ENCODE measurements at places on chromosomes 3 and 15.
A peak's percentile ranks its signal among the peaks of the same experiment; 100 is the strongest.

DNA sequence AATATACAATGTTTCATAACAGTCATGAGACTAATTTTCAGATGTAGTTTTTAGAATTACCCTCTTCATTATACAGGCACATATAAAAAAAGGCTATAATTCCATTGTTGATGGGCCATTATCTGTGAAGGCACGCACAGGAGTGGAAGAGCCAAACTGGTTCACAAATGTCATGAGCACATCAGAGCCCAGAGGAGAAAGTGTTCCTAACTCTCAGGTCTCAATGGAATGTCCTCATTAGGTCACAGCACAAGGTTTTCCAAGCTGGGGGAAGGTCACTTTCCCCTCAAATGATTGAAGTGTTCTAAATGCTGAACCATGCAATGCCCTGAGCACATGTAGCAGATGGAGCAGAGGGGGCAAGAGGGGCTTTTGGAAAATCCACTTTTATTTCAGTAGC is 41.2 kb downstream of the GJD2 start:
- no peak for DNase-seq

DNA sequence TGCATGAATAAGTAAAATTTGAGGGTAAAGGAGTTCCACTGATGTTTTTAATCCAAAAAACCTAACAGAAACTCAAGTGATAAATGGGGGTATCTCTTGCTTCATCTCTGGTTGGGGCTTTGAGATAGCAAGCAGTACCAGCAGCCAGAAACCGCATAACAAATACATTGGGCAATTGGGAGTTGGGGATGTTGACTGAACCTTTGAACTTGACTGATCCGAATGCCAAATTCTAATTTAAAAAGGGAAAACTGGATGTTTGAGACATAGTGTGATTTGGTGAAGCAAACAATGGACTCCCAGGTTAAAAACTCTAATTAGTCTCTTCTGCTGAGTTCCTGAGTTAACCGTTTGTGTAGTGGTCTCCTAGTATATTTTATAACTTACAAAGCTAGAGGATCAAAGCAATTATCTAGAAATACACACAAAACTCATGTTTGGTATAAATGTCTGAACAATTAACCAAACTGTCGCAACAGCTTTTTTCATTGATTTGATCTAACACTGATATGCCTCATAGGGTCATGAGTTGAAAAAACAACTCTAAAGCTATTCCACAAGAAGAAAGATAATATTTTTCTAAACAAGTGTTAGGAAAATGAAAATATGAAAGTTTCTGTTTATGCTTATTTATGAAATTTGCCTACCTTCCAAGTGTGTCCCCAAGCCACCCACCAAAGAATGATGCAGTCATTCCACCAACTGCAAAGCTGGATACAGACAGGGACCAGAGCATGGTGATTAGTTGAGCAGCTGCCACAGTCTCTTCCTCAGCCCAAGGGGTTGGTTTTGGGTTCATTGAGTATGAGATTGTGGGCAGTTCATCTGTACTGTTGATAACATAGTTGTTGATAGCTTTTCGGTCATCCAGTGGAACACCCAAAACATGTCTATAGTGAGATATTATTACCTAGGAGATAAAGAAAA is 12.4 kb downstream of the SLC2A2 start:
- no peak for DNase-seq

DNA sequence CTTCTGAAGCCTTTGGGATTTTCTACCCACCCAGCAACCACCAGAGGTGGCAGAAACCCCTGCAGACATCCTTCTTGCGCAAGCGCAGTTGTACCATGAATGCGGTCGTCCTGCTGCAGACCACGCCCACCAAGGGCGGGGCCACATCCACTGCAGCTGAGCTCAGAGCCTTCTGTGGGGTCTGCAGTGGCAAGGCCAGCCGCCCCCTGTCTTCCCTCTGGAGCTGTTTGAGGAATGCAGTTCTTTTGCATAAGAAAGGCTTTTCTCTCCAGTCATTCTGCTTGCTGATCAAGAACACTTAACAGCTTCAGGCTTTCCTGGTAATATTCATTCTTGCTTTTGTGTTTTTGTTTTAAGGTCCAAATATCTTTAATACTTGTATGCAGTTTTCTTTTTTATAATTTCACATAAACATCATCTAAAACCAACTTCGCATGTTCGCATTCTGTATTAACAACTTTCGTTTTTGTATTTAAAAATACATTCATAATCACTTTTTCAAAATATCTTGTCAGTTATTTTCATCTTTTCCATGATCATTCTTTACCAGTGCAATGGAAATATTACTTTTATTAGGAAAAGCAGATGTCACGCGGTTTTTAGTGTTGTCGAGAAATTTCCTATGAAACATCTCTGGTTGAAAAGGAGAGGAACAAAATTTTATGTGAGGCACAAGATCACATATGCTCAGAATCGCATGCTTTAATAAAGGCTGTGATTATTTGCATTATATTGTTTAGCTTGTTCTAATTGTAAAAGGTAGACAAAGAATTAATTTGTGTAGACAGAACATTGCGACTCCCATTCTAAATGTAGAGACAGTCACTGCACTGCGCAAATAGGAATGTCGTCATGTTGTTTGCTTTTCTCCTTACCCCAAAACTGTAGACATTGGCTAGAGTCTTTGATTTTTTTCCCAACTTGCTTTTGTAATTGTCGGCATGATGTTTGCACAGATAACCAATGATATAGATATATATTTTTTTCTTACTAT is 98.1 kb upstream of the SNRPN start:
- no peak for DNase-seq

- DNase-seq: no peak
These were observed 71.4 kb upstream of the PSMD6 start for GRCh38 chr3:64094713-64095079.

DNA sequence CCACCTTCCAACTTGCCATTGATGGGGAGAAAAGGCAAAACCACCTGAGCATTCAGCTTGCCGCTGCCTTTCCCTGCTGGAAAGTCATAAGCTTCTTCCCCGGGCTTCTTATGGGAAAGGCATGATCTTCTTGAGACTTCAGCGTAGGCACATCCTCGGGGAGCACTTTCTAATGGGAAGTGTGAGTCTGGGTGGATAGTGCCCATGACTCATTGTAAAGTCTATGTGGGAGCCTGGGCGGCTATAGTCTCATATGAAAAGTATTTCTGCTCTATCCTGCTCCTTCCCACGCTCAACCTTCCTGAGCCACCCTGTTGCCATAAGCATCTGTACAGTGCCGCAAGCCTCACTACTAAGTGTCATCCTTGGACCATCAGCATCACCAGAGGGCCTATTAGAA is 309.9 kb upstream of the THBS1 start:
- peak; percentile 99 for DNase-seq

DNA sequence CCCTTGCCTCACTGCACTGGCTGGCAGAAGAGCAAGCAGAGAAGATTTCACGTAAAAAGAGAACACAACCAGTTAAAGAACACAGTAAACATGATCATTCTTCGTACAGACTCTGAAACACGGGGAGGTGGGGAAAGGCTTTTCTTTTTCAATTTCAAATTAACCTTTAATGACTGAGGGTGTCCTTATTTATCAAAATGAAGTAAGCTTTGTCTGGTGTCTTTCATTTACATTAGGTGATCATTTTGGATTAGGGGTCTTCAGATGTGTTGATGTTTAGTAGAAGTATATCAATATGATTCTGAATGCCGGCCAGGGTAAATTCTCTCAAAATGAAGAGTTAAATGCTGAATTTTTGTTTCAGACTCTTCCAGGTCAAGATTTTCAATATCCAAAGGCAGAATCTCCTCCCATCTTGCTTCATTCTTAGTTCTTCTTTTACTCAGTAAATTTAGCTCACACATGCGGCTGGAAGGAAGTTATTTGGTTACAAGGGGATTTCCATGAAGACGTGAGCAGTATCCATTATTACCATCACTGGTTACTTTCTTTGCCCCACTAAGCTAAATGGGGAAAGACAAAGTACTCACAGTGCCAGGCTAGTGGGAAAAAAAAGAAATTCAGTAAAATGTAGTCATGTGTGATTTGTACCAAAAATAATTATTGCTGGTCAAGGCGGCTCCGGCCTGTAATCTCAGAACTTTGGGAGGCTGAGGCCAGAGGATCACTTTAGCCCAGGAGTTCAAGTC is 272.2 kb upstream of the NR2F2 start:
- no peak for DNase-seq

- DNase-seq: peak; percentile 78
These were observed 86.2 kb upstream of the PIAS1 start for GRCh38 chr15:67967871-67968431.

GRCh38 chr3:150797155-150797554 is 34.2 kb upstream of the SIAH2 start:
- peak; percentile 10 for DNase-seq

- DNase-seq: no peak
These were observed 27.7 kb upstream of the MFSD1 start for GRCh38 chr3:158773845-158774830.

- DNase-seq: no peak
These were observed 25.0 kb downstream of the FHIT start for GRCh38 chr3:61226166-61226686.

- no peak for DNase-seq
These were observed 45.4 kb downstream of the DZIP1L start for GRCh38 chr3:138070006-138070405.

DNA sequence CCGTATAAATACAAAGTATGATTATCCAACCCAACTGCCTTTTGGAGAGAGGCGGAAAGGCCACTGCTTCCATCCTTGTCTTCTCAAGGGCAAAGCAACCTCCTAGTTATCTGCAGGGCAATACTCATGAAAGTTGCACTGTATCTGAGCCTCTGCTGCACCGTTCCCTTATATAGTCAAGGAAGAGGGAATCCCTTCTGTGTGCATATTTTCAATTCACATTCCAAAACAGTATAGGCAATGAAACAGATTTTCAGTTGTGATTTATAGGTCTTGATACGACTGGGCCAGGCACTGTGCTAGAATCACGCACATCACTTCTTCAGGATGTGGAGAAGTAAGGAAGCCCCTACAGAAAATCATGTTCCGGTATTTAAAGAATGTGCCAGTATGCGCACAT is 455.7 kb downstream of the FOXP1 start:
- no peak for DNase-seq

- DNase-seq: peak; percentile 99
These were observed 40.1 kb downstream of the TMEM44 start for GRCh38 chr3:194592798-194593752.

GRCh38 chr3:168249550-168250414 is 154.1 kb upstream of the GOLIM4 start:
- DNase-seq: peak; percentile 76

GRCh38 chr15:68186671-68187397 is 18.3 kb downstream of the CALML4 start:
- DNase-seq: peak; percentile 30

- no peak for DNase-seq
These were observed 79.2 kb upstream of the ABHD17C start for GRCh38 chr15:80615783-80616391.

DNA sequence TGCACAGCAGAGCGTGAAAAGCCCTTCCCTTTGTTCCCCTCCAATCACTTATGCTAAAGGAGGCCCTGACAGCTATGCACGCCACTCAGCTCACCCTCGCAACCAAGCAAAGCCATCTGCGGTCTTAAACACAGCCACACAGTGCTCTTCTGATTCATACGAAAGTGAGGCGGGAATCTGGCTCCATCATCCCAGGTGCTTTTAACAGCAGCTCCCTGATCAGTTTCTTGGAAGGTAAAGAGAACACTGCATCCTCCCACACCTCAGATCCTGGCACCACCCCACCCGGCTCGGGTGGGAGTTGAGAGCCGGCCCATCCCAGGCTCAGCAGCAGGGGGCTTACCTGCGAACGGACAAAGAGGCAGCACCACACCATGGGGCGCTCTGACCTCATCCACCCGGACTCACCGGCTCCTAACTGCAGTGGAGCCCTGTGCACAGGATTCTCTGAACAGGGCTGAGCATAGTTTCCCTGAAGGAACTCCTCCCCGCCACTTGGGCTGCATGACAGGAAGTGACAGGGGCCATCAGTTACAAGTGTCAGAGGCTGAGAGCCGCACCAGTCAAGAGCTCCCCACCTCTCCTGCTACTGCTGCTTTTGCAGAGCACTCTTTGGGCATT is 114.3 kb upstream of the ARHGEF3 start:
- no peak for DNase-seq

DNA sequence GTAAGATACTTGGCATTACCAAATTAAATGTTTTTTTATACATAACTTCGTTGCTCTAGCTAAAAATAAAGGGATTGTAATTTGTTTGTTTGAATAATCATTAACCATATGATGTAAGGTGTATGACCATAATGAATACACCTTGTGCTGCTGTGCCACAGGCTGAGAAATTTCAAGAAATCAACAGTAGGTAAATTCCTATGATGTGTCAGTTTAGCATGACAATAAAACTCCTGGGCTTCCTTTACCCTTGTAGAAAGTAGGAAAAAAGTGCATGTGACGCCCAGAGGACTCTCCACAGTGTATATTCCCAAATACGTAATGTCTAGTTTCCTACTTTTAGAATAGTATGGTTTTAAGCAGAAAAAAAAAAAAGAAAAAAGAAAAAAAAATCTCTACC is 208.1 kb downstream of the SATB1 start:
- DNase-seq: no peak

DNA sequence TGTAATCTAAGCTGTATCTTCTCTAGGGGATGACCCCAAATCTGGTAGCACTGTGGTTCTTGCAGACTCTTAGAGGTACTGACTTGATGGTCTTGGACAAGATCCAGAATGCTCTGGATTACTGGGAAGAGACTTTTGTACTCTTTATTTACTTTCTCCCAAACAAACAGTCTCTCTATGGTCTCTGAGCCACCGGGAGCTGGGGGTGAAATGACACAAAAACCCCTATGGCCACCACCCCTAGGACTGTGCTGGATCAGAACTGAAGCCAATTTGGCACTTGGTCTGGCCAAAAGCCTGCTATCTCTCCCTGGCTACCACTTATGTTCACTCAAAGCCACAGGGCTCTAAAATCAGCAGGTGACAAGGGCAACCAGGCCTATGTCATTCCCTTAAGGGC is 50.2 kb upstream of the SI start:
- DNase-seq: no peak

- DNase-seq: peak; percentile 96
These were observed 134.0 kb downstream of the PGPEP1L start for GRCh38 chr15:98873441-98874218.

- no peak for DNase-seq
These were observed 24.9 kb upstream of the THRB start for GRCh38 chr3:24519368-24520100.

DNA sequence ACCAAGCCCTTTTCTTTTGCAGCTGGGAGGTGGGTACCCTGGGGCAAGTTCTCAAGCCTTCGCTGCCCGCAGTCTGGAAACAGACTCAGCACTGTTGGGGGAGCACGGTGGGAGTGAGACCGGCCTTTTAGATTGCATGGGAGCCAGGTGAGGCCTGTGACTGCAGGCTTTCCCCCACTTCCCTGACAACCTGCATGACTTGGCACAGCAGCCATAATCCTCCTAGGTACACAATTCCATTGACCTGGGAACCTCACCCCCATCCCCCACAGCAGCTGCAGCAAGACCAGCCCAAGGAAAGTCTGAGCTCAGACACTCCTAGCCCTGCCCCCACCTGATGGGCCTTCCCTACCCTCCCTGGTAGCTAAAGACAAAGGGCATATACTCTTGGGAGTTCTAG is 52.2 kb upstream of the CCDC80 start:
- DNase-seq: no peak

GRCh38 chr3:127940116-127940515 is 25.1 kb downstream of the KBTBD12 start:
- DNase-seq: no peak

- no peak for DNase-seq
These were observed 40.8 kb upstream of the THBS1 start for GRCh38 chr15:39539973-39540558.

GRCh38 chr3:187734841-187735240 is 10.4 kb downstream of the BCL6 start:
- DNase-seq: no peak

GRCh38 chr3:4889896-4890295 is 89.3 kb upstream of the BHLHE40 start:
- DNase-seq: no peak
